ENCODE measurements at places on chromosomes 5 and 9.

- no peak for DNase-seq
These were observed 21.1 kb downstream of the CARTPT start for GRCh38 chr5:71740015-71740753.

DNA sequence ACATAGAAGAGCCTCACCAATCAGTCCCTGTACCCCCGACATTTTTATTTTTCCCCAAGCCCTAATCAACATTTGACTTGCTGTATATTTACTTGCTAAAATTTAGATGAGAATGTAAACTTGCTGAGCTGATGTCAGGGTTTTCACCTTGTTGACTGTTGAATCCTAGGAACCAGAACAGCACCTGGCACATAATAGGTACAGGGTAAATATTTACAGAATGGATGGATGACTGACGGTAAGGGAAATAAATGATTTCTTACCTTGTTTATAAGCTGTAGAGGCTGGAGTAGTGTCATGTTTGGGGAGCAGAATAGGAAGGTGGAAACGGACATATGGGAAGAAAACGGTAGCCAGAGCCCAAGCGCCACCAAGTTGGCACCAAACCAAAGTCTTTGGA lies 107.0 kb upstream of the NUDT12 start:
- no peak for DNase-seq

DNA sequence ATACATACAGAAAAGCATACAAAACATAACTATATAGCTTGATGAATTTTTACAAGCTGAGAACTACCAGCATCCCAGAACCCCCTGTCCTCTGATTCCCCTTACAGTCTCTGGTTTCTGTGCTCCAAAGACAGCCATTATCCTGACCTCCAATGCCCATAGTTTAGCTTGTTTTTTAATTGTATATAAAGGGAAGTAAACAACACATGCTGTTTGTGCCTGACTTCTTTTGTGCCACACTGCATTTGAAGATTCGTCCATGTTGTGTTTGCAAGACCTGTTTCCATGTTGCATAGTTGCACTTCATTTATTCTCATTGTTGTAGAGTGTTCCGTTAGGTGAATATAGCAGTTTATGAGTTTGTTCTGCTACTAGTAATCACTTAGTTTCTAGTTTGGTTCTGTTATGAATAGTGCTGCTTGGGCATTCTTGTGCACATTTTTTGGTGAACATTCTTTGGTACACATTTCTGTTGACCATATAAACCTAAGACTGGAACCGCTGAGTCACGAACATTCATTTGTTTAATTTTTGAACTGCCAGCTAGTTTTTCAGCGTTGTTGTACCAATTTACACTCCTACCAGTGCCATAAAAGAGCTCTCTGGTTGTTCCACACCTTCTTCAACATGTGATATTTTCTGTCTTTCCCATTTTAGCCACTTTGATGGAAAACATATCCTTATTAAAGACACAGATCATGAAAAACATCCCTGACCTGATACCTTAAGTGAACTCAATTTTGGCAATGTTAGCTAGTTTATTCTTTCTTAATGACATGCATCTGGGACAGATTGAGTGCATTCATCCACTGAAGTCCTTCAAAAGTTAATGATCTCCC lies 78.1 kb upstream of the ANXA1 start:
- no peak for DNase-seq

DNA sequence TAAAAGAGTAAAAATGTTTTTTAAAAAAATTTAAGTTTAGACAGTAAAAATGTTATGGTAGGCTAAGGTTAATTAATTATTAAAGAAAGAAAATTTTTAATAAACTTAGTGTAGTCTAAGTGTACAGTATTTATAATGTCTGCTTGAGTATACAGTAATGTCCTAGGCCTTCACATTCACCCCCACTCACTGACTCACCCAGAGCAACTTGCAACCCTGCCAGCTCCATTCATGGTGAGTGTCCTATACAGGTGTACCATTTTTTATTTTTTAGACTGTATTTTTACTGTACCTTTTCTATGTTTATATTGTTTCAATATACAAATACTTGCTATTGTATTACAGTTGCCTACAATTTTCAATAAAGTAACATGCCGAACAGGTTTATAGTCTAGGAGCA lies 234.1 kb downstream of the AUH start:
- no peak for DNase-seq

DNA sequence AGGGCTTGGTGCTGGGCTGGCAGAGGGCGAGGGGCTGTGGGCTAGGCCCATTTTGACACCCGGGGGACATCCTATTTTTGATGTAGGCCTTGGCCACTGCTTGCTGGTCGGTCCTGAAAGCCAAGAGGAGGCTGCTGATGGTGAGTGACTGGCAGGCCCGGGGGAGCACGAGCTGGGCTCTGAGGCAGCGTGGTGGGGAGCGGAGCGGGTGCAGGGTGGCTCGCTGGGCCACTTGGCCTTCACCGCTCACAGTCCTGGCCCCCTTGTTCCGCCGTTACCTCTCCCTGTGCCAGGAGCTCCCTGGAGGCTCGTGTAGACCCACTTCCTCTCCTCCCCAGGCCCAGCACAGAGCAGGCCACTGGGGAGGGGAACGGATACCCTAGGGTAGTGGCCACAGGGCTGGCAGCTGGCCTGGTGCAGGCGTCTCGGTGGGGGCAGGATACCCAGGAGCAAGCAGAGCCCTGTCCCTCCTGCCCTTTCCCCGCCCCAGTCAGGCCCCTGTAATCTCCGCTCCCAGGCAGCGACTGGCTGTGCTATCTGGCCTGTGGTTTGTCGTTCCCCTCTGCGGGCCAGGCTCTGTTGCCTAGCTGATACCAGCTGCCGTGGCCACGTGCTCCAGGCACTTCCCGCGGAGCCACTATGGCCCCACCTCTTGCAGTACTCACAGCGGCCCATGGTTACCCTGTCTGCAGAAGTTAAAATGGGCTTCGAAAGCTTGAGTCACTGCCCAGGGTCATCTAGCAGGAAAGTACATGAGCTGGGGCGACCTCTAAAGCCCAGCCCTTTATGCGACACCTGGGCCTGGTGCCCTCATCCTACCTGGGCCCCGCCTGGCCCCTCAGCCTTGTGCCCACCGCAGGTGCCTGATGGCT lies 11.7 kb upstream of the DOLPP1 start:
- peak; percentile 22 for DNase-seq

All from stimulated activated CD4-positive, alpha-beta T cell treated with anti-CD3 and anti-CD28 coated beads, TNF-alpha, amount 100 ng/mL, for 1 hour (primary cell).